Bone marrow (tissue), 2 donors: ENCODE measurements at places on chromosomes 5 and 9.

DNA sequence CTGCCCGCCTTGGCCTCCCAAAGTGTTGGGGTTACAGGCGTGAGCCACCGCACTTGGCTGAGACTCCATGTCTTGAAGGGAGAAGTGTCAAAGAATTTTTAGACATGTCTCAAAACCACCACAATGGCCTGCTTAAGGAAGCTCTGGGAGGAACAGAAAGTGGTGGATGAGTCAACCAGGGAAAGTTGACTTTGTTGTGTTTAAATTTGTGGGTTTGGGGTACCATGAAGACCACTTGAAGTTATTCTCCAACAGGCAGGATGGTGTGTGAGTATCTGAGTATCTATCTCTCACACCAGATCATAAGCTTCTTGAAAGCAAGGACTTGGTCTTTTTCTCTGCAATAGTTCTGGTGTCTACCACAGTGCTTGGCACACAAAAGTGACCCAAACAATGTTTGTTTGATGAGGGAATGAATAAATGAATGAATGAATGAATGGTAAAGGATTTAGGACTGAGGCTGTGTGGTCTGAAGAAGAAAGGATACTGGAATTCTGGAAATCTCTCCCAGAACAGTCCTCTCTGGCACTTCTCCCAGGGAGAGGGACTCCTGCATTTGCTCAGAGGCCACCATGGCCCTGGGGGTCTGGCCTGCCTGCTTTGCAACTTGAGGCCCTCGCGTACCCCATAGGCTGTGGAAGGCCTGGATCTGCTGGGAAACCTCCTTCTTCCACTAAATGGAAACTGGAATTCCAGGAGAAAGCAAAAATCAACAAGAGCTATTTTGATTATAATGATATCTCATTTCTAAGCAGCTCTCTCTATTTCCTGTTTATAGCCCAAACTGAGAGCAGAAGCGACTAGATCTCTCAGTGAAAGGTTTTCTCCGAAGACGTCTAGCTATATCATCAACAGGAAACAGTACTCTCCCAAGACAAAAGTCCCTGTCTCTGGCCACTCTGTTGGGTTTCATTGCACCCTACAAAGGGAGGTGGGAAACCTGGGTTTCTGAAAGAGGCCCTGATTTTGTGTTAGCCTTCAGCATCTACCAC lies 187.9 kb downstream of the PALM2AKAP2 start:
- peak; percentile 13 for DNase-seq

GRCh38 chr9:5939530-5939929 lies 48.8 kb downstream of the MLANA start:
- no peak for DNase-seq

- no peak for DNase-seq
Observed at GRCh38 chr5:167736992-167737391, 554.5 kb upstream of the WWC1 start.

DNA sequence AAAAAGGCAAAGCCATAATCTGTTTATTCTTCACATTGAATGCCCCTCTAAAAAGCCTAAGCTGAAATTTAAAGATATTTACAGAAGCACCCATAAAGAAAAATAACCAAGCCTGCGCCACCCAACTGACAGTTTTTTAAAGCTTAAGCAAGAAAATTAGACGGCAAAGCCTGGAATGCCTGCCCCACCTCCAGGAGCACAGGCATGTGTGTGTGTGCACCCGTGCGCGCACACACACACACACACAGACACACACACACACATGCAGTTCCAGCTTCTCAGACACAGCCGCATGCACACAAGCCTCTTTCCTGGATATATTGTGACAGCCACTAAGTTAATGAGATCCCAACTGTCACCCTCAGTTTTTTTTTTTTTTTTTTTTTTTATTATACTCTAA lies 88.2 kb downstream of the FRMD3 start:
- no peak for DNase-seq

DNA sequence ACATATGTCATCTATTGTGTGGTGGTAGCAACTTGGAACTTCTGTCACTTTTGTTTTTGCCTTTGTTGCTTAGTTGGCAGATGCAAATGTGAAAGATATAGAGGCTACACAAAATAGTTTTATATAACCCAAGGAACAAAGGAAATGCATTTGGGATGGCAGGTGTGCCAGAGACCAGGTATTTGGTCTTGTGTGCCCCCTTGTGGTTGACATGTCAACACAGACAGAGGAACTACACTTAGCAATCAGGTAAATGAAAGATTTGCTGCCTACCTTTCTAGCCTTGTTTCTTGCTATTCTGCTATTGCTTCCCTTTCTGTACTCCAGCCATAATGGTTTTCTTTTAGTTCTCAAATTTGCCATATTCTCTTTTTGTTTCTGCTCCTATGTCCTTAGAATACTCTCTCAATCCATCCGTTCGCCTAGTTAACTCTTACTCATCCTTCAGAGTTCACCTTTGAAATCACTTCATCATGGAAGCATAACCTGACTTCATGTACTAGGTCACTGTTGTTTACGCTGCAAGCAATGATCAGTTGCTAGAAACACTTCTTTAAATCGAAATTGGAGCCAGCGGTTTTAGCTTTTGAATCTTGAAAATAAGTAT lies 119.5 kb downstream of the TRPM3 start:
- DNase-seq = no peak

- no peak for DNase-seq
Observed at GRCh38 chr9:132663117-132663516, 6.7 kb downstream of the DDX31 start.

- DNase-seq = no peak
Observed at GRCh38 chr5:141494761-141495452, 6.0 kb downstream of the PCDHGC5 start.

- no peak for DNase-seq
Observed at GRCh38 chr5:131615957-131616356, 19.1 kb downstream of the RAPGEF6 start.

DNA sequence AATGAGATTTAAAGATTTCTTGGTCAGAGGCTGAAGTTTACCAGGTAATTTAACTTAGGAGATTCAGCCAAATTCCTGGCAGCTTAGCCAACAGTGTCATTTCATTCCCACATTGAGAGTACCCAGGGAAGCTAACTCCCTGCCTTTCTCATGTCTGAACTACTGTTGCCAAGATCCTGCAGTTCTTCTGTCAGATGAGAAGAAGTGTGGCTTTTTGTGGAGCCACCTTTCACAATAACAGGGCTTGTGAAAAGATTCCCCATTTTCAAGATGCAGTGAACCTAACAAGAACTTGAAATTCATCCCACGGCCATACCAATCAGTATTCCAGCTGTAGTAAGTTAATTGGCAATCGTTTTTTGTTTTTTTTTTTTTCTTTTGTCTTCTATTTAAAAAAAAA lies 176.4 kb downstream of the XRCC4 start:
- no peak for DNase-seq

DNA sequence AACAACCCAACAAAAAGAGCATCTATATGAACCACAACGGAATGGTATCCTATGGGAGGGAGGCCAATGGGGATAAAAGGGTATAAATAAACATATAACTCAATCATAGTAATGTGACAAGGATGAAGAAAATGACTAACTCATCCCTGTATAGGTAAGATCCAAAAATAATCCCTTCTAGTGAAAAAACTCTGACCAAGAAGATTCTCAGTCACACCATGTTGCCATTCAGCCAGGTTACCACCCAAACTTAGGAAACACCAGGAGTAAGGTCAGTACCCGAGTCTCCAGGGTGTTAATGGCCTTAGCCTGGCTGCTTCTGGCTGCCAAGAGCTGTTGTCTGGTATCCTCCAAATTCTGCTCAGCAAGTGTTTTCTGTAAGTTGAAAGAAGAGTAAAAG lies 32.8 kb downstream of the GOLGA1 start:
- no peak for DNase-seq

DNA sequence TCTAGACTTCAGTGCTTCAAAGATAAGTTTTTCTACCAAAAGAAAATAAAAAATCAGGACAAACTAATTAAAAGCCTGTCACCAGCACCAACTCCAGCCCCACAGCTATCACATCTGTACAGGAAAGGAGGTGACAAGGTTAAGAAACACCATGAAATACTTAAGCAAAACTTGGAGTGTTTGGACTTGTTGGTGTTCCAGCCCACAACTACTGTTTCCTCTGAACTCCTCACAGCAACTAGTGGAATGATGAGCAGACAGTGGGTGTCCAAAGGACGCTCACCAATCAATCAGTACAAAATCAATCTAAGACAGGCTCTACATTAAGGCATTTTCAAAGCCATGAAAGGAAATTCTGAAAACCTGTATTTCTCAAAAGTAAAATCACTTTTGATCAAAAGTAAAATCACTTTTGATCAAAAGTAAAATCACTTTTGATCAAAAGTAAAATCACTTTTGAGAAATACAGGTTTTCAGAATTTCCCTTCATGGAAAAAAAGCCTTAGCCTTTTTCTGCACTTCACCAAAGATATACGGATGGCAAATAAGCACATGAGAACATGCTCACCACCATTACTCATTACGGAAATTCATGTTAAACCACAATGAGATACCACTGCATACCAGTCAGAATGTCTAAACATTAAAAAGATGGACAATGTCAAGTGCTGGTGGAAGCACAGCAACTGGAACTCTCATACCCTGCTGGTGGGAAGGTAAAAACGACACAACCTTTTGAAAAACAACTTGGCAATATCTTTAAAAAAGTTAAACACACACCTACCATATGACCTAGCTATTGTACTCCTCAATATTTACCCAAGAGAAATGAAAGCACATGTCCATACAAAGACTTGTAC lies 79.7 kb downstream of the MED27 start:
- DNase-seq = no peak

DNA sequence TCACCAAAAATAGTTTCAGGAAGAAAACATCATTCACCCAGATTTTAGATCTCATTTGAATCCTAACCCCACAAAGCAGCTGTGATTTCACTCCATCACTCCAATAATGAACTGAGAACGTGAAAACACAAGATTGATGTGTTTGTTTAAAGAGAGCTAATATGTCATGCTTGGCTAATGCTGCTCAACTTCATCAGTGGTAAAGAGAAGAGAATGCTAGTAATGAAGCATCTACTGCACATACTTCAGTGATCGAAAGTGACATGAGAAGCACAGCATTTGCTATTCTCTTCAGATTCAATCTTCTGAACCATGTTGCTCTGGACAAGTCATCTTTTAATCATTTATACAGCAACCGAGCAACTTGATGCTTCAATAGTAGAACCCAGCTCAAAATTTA lies 874.7 kb downstream of the EFNA5 start:
- DNase-seq = no peak

GRCh38 chr9:91777292-91777830 lies 172.7 kb downstream of the ROR2 start:
- DNase-seq = no peak
